HCEC 1CT (cell line): ENCODE measurements at places on chromosomes 6 and 20.

GRCh38 chr6:136745300-136745699 is 47.0 kb downstream of the MAP3K5 start:
- no peak for DNase-seq

GRCh38 chr6:15909290-15910070 is 219.4 kb upstream of the MYLIP start:
- DNase-seq: no peak

DNA sequence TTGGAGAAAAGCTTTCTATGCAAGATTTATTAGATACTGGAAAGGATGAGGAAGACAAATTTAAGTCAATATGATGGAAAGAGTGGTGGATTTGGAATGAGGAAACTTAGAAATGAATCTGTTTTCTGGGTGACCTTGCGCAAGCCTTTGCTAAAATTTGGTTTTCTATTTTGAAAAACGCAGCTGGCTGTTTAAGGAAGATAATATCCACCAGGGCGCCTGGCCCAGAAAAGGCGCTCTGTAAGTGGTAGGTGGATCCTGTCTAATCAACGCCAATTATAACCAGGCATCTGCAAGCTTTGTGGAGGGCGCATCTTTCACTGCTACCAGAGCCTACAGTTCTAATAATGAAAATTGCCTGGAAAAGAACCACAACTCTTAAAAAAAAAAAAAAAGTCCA is 398 bp upstream of the SPATS1 start:
- no peak for DNase-seq

DNA sequence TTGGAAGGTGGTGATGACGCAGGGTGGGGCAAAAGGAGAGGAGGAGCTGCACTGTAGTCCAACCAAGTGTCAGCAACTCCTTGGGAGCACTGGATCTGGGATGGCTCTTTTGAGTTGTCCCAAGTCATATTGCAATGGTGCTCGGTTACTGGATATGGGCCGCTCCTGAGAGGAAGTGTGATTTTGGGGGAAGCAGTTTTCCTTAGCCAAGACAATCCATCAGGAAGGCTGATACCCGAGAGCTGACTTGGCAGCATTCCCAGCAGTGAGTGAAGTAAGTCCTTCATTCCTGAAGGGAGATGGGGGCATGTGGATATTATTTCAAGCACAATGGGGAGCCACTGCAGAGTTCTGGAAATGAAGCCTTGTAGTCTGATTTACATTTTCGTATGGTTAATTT is 354.1 kb downstream of the RFPL4B start:
- peak; percentile 30 for DNase-seq

GRCh38 chr6:157075549-157076450 is 247.5 kb downstream of the TMEM242 start:
- DNase-seq: peak; percentile 48

DNA sequence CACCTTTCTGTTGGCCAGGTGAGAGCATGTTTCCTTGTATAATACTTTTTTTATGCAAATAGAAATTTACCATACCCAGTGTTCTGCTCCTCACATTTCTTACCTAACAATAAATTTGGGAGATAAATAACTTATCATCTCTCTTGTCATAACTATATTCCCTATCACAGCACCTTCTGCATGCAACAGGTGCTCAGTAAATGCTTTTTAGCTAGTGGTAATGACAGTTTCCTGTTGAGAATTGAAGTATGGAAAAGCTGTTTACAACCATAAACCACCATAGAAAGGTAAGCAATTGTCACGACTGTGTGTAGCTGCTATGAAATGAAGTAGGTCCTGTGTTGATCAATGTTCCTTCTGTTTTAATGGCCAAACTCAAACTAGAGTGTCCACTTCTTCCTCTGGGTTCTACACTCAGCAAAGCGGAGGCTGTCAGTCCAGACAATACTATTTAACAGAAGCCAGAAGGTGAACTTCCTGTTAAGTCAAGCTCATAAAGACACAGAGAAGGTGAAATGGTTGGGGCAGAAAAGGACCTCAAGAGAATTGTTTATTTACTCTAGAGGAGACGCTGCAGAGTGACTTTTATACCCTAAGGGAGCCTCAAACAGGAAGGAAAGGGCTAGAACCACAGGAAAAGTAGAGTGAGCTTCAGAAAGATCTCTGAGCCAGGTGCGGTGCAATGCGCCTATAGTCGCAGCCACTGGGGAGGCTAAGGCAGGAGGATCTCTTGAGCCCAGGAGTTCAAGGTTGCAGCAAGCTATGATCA is 84.0 kb upstream of the SLC22A16 start:
- no peak for DNase-seq

- DNase-seq: no peak
Measured at GRCh38 chr20:51531141-51531710, 11.3 kb downstream of the NFATC2 start.

DNA sequence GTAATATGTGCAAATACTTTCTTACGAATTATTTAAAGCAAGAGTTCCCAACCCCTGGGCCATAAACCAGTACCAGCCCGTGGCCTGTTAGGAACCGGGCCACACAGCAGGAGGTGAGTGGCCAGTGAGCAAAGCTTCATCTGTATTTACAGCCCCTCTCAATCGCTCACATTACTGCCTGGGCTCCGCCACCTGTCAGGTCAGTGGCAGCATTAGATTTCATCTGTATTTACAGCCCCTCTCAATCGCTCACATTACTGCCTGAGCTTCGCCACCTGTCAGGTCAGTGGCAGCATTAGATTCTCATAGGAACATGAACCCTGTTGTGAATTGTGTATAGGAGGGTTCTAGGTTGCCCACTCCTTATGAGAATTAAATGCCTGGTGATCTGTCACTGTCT is 142.0 kb downstream of the RNASET2 start:
- DNase-seq: no peak

DNA sequence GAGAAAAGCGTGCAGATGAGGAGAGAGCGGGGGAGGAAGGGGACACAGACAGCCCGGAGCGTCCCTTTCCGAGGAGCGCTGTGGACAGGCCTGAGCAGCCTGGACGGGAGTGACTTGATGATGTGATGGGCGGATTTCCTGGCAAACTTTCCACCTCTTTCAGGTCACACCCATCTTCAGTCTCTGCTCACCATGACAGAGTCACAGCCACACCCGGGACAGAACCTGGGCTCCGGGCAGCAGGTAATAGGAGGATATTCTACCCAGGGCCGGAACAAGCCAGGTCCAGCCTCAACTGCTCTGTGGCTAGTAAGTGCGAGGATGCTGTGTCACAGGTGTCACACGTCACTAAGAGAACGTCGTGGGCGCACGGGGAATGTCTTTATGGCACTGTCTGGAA is 84.3 kb downstream of the THBS2 start:
- no peak for DNase-seq

DNA sequence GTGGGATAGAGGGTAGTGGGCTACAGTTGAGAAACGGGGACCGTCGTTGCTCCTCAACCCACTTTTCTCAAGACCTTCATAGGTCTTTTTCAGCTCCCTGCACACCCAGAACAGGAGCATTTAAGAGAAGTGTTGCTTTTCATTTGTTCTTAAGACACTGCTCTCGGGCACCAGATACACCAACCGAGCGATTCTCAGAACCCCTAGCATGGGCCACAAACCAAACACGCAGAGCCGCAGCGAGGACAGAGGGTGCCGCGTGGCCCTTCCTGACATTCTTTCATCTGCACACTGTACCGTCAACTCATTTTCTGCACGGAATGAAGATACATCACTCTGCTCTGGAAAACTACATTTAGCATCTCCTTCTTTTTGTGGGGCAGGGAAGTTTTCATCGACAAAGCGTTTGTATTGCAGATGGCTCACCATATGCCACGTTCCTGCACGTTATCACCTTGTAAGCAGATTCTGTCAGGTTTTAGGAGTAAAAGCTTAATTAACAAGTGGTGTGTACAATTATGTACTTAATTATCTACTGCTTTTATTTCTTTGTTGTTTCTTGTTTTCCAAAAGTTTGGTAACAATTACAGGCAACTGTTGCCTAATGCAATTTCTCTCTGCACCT is 70.4 kb upstream of the MLN start:
- no peak for DNase-seq

GRCh38 chr20:52994184-52994970 is 22.2 kb downstream of the TSHZ2 start:
- DNase-seq: no peak

- DNase-seq: no peak
Measured at GRCh38 chr6:155257796-155258195, 6.0 kb upstream of the CLDN20 start.

- no peak for DNase-seq
Measured at GRCh38 chr6:73556836-73557235, 36.0 kb upstream of the EEF1A1 start.

DNA sequence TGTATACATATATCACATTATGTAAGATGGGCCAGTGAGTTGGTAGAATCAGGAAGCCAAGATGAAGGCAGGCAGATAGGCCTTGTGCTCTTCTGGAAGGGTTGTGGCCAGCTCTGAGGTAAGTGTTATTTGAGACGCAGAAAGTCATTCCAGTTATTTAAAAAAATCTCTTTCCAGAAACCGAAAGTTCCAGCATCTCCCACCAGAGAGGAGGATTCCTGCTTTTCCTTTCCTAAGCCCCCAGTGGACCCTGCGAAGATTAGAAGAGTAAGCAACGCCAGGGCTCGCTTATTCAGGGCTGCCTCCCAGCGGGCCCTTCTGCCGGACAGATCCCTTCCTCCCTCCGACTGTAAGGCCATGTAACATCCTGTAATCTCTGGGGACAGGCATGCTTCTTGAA is 20.4 kb downstream of the ARMC2 start:
- no peak for DNase-seq
